ENCODE measurements at places on chromosomes 1 and 21.

GRCh38 chr1:8512504-8512903, 194.6 kb downstream of the SLC45A1 start:
- DNase-seq: no peak

- DNase-seq: no peak
These were observed 154.9 kb downstream of the ST6GALNAC3 start for GRCh38 chr1:76229279-76230005.

GRCh38 chr1:30758121-30758688, 631 bp upstream of the LAPTM5 start:
- DNase-seq: no peak

DNA sequence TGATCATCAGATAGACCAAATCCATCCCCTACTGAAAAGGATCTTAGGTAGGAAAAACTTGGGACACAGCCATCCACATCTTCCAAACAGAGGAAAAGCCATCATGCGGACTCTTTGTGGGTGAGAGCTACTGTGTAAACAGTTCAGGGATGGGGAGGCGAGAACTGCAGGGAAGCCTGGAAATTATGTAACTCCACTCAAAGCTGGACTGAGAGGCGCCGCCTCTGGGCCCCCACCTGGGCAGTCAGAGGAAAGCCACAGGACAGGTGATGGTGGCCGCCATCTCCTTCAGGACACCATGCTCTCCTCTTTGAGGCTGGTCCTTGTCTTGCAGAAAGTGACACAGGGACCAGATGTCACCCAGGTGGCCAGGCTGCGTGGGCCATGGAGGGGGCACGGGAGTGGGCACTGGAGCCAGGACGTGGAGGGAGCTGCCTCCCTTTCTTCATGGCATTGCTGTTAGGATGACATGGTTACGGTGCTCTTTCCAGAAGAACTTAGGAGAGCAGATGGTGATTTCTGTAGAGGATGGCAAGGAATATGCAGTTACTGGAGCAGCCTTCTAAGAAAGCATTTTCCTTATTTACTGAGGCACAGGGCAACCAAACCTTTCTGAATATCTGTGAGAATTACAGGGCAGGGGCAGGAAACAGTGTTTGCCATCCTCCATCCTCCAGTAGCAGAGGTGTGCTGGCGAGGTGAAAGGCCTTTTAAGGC, 32.0 kb upstream of the TDRD10 start:
- DNase-seq: no peak

DNA sequence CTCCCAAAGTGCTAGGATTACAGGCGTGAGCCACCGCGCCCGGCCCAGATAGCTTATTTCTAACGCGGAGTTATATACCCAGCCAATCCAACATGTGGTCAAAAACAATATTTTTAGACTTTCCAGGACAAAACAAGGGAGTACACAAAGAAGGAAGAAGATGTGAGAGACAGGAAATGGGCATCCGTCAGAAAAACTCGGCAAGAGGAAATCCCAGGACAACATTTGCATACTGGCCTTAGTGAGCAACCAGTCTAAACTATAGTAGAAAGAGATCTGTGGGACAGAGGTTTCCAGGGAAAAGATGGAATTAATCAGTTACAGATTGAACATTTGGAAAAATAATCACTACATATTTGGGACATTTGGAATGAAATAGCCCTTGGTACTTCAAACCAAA, 11.4 kb downstream of the ARMH1 start:
- DNase-seq: no peak

- no peak for DNase-seq
These were observed 7.2 kb upstream of the HTR6 start for GRCh38 chr1:19657511-19657910.

- no peak for DNase-seq
These were observed 202.5 kb upstream of the RAB4A start for GRCh38 chr1:229068270-229068987.

- no peak for DNase-seq
These were observed 16.2 kb downstream of the SZT2 start for GRCh38 chr1:43405876-43406234.
